Stimulated activated CD8-positive, alpha-beta memory T cell treated with anti-CD3 and anti-CD28 coated beads, Interleukin-7, amount 100 ng/mL, for 1 hour (primary cell): ENCODE measurements at places on chromosomes 3 and 15.

- DNase-seq: no peak
Measured at GRCh38 chr3:128411574-128412064, 55.1 kb downstream of the DNAJB8 start.

DNA sequence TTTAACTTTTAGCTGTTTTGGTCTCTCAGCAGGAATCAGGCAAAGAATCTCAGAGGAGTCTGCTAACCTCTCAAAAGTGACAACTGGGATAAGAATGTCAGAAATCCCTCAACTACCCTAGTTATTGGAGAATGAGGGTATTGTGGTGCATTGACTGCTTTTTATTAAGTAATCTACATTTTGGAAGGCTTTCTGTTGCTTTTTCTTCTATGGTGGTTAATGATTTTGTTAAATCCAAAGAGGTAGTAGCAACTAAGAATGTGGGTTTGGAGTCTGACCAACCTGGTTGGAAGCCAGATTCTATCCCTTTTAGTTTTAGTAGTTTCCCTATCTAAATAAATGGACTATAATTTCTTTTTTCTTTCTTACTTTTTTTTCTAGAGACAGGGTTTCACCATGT lies 94.7 kb upstream of the RNF7 start:
- DNase-seq: no peak

DNA sequence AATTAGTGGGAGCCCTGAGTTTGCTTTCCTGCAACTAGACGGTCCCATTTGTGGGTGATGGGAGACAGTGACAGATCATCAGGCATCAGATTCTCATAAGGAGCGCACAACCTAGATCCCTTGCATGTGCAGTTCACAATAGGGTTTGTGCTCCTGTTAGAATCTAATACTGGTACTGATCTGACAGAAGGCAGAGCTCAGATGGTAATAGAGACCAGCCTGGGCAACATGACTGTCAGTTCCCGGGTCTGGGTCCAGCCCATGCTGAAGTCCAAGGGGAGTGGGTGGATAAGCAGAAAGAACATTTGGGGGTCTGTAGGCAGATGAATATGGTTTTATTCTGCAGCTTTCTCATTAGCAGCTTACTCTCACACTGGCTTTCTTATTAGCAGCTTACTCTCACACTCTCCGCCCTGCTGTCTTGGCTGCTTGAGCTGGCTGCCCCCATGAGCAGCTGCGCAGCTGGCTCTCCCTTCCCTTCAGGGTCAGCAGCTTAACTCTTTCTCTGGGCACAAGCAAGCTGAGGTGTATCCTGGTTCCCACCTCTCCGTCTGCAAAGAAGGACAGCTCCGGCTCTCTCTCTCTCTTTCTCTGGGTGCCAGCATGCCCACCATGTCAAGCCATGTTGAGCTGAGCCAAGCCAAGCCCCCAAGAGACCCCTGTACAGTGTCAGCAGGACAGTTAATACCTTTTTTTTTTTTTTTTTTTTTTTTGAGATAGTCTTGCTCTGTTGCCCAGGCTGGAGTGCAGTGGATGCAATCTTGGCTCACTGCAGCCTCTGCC lies 46.5 kb downstream of the KLHDC8B start:
- DNase-seq: no peak

DNA sequence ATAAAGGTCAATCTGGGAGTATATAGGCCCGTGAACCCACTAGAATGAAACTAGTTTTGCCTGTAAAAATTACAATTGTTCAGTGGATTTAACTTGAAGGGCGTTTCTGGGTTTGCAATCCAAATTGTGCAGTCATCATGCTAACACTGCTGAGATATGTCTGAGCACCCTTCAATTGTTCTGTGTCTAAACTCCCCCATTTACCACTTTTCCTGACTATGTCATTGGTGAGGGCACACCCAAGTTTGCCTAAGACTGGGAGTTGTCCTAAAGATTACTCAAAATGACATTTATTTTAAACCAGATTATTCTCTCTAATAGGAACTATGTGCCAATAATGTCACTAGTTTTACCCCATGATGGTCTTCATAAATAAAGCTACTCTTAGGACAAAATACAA lies 54.6 kb downstream of the EMC4 start:
- DNase-seq: no peak

GRCh38 chr3:194283221-194284006 lies 67.7 kb downstream of the CPN2 start:
- DNase-seq: no peak

DNA sequence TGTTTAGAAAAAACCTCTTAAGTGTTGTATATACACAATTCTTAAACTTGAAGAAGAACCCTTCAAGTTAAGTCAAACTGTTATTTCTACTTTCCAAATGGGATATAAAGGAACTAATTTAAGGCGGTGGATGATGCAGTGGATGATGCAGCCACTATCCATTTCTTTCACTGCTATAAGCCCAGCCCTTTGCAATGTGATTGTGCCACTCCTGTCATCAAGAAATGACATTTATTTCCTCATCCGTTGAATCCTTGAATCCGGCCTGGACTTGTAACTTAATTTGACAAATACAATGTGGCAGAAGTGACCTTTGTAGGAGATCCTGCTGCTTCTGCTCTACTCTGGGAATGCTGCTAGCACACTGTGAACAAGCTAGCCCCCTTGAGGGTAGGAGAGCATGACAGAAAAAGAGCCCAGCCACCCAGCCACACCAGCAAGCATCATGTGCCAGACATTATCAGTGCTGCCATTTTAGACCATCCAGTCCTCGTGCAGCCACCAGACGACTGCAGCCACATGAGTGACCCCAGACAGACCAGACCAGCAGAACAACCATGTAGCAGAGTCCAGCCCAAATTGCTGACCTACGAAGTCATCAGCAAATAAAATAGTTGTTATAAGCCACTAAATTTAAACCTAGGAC lies 47.4 kb downstream of the UACA start:
- no peak for DNase-seq

GRCh38 chr3:142149673-142149992 lies 289 bp upstream of the TFDP2 start:
- DNase-seq: no peak

GRCh38 chr3:83843716-83844115 lies 1115.1 kb upstream of the CADM2 start:
- no peak for DNase-seq

DNA sequence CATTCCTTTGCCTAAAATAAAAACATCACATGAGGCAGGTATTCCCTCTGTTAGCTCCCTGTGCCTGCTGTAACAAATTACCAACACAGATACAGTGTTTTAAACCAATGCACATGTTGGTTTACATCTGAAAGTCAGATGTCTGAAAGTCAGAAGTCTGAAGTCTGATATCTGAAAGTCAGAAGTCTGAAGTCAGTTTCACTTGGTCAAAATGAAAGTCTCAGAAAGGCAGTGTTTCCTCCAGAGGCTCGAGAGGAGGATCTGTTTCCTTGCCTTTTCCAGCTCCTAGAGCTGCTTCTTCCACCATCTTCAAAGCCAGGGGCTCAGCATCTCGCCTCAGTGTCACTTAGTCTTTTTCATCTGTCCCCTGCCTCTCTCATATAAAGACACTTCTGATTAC lies 22.0 kb downstream of the SST start:
- DNase-seq: no peak

GRCh38 chr15:92001307-92001706 lies 147.8 kb downstream of the SLCO3A1 start:
- no peak for DNase-seq

- DNase-seq: no peak
Measured at GRCh38 chr3:33060609-33061337, 36.2 kb downstream of the GLB1 start.

GRCh38 chr15:58448906-58449305 lies 17.1 kb downstream of the LIPC start:
- no peak for DNase-seq

DNA sequence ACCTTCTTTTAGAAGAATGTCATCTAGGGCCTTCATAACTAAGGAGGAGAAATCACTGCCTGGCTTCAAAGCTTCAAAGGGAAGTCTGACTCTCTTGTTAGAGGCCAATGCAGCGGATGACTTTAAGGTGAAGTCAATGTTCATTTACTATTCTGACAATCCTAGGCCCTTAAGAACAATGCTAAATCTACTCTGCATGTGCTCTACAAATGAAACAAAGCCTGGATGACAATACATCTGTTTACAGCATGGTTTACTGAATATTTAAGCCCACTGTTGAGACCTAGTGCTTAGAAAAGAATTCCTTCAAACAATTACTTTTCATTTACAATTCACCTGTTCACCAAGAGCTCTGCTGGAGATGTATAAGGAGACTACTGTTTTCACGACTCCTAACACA lies 160.4 kb upstream of the EPHA3 start:
- no peak for DNase-seq

DNA sequence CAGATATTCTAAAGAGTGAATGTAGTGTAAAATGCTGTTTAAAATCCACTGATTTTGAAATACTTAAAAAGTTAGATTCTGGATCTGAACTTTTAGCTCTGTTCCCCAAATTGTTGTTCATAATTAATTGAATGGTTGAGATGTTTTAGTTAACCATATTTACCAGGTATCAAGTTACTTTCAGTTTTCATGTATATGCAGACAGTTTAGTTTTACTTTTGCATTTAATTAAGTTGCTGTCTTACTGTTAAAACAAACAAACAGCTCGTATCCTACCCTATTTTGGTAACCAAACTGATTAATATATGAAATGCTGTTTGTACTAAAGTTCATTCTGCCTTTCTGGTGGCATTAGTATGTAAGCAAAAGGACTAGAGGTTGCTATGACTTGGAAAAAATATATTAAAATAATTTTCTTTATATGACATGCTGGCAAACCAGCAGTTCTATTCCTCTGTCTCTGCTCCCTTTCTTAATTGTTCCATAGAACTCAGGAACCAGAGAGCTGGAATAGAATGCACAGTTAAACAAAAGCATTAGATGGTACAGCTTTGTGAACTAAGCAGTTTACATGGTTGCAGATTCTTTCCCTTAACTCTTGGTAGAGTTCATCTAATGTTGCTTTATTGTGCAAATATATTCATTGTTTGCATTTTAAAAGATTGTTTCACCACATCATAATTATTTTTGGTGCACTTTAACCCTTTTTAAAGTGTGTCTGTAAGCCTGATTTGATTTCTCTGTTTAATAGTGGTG lies 39.5 kb upstream of the SCAANT1 start:
- DNase-seq: no peak
